ENCODE measurements at places on chromosomes 7 and 10.

DNA sequence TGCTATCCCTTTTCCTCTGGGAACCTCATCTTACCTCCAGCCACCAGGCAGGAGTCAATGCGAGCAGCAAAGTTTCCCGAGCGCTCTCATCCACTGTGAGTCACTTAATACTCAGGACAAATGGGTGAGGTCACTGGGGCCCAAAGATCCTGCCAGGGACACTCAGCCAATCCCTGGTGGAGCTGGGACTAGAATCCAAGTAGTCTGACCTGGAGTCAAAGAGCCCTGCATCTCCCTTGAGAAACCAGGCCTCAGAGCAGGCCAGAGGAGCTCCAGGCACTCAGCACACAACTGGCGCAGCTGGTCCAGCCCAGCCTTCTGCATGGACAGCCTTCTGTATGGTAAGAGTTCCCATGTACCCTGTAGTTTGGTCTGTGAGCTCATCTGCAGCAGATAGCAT is 142.3 kb downstream of the MAPK8 start:
- DNase-seq, result no peak

GRCh38 chr7:8357536-8357935 is 75.9 kb upstream of the NXPH1 start:
- DNase-seq, result peak; percentile 4

DNA sequence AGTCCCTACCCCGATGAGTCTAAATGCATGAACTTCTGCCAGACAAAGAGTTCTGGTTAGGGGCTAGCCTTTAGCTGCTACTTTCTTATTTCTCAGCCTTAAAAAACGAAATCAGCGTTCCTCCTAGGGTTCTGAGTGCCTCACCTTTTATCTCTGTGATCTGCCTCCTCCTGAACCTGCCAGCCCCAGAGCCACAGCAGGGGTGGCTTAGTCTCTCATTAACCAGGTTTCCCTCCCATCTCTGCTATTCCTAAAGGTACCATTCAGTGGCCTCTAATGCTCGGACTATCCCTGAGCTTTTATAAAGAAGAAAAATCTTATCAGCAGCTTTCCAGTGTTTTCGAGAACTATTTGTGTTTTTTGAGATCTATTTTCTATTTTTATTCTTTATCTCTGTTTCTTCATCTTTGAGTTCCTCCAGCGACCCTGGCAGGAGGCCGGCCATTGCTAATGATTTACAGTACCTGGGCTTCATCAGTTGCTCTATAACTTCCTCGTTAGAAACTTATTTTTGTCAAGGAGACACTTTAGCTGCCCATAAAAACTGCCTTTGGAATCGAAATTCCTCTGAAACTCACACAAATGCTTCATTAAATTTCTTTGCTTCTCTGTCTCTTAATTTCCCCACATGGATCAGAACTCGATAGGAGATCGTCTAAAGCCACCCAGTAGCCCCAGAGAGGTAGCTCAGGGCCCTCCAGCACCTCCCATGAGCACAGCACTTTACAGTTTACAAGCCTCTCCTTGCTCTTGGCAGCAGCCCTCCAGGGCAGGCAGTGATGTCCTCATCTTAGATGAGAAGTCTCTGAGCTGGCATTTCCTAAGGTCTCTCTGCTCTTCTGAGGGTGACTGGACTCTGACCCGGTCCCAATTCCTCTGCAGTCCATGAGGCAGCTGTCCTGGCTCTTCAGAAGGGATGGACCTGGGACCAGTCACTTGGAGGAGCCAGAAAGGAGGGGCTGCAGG is 149.1 kb downstream of the EBF3 start:
- no peak for DNase-seq

- DNase-seq, result no peak
Measured at GRCh38 chr7:125876431-125876830, 946.8 kb upstream of the POT1 start.

DNA sequence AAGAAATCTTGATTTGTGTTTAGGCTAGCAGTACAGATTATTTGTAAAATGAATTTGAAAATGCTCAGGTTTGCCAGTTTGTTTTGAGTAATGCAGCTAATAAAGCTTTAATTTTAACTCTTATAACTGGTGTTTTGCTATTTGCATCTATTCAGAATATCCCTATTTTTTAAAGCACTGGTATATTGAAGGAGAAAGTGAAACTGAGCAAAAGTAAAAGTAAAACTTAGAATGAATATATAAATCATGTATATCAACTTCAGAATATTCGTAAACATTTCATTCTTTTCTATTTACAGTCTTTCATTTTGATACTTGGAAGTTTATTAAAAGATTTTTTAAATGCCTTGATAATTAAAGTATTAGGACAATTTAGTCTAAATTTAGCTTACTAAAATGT is 26.2 kb downstream of the TASOR2 start:
- DNase-seq, result no peak

DNA sequence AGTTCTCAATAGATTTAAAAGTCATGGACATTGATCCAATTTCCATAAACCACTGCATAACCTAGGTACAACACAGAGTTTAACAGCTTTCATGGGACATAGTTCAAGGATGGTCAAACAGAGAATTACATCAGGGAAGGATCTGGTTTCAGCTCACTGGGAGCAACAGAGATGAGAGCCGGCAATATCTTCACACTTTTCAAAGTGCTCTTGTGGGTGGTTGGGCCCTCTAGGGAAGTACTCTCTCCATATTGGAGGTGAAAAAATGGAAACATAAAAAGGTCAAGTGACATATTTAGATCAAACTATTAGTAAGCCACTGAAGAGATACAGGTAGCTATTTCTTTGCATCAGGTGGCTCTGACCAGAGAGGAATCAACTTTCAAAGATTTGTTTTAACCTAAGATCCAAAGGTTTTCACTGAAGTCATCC is 61.8 kb upstream of the LRRN3 start:
- DNase-seq, result no peak

DNA sequence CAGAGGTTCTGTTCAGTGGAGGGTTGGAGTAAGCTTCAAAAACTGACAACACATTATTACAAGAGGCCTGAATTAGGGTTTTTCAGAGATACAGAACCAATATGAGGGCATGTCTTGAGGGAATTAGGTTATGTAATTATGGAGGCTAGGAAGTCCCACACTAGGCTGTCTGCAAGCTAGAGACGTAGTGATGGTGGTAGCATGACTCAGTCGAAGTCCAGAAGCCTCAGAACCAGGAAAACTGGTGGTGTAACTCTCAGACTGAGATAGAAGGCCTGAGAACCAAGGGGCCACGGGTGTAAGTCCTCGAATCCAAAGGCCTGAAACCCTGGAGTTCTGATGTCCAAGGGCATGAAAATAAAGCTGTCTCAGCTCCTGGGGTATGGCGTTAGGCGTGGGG is 35.6 kb downstream of the ZNF518A start:
- no peak for DNase-seq

DNA sequence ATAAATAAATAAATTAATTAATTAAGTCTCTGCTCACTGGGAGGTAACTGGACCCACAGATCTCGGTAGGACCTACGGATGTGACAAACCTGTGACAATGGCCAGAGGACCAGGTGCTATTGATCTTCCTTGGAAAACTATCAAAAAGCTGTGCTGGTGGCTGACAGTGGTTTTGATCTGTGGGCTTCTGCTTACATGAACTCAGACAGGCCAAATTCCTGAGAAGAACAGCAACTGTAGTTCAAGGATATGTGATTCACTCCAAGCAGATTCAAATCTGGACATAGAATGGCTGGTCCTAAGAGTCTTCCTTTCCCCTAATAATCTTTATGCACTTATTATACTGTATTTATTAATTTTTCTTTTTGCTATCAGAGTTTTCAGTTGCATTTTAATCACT is 80.0 kb downstream of the ATXN7L1 start:
- no peak for DNase-seq

Data from NCI-H82 (cell line).